Karpas-422 (cell line): ENCODE measurements at places on chromosomes 1 and 21. TPM values are rescaled to one million over a fixed set of nuclear protein-coding genes. Genes with fewer than 3 reads are reported as not detected.

- no peaks in the 10 kb centered on the region for H3K4me1 ChIP-seq
- no peaks in the 10 kb centered on the region for H3K36me3 ChIP-seq
- H3K27ac ChIP-seq: no peak overlapping the region
- no peak overlapping the region for H3K4me3 ChIP-seq
Measured at GRCh38 chr1:5639106-5639722, 353.0 kb downstream of the NPHP4 start.

- no peaks in the 10 kb centered on the region for H3K4me1 ChIP-seq
- DNase-seq: no peak
- no peak overlapping the region for H3K27ac ChIP-seq
- H3K4me3 ChIP-seq: no peak overlapping the region
- peaks cover 60% of the 10 kb centered on the region for H3K36me3 ChIP-seq
- H3K27me3 ChIP-seq: no peaks in the 10 kb centered on the region
Measured at GRCh38 chr1:198726455-198726854, 87.6 kb downstream of the PTPRC start.

- no peaks in the 10 kb centered on the region for H3K27me3 ChIP-seq
- peaks cover 23% of the 10 kb centered on the region for H3K4me1 ChIP-seq
- H3K36me3 ChIP-seq: no peaks in the 10 kb centered on the region
- peak; percentile 95 for DNase-seq
- no peak overlapping the region for H3K27ac ChIP-seq
Measured at GRCh38 chr1:203216274-203217138, 13.0 kb downstream of the CHIT1 start.

- H3K27ac ChIP-seq: no peak overlapping the region
- no peaks in the 10 kb centered on the region for H3K4me1 ChIP-seq
- no peaks in the 10 kb centered on the region for H3K36me3 ChIP-seq
- no peaks in the 10 kb centered on the region for H3K27me3 ChIP-seq
- no peak for DNase-seq
Measured at GRCh38 chr1:117289316-117289870, 77.9 kb upstream of the MAN1A2 start.

DNA sequence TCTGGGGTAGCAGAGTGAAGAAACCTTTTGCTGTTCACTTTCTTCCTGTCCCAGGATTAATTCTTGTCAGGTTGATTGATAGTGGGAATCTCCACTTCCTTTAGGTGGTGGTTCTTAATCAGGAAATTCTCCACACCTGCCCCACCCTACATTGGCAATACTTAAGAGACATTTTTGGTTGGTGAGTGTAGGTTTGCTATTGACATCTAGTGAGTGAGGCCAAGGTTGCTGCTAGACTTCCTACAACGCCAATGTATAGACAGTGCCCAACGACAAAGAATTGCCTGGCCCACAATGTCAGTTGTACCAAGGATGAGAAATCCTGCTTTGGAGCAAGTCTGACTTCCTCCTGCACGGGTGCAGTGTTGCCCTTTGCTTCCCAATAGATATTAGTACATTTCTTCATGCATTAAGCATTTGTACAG, 38.5 kb downstream of the MAP3K7CL start:
- no peaks in the 10 kb centered on the region; the same call in 1 of the 2 replicates for H3K36me3 ChIP-seq
- H3K27ac ChIP-seq: no peak overlapping the region
- no peak overlapping the region for H3K4me3 ChIP-seq

DNA sequence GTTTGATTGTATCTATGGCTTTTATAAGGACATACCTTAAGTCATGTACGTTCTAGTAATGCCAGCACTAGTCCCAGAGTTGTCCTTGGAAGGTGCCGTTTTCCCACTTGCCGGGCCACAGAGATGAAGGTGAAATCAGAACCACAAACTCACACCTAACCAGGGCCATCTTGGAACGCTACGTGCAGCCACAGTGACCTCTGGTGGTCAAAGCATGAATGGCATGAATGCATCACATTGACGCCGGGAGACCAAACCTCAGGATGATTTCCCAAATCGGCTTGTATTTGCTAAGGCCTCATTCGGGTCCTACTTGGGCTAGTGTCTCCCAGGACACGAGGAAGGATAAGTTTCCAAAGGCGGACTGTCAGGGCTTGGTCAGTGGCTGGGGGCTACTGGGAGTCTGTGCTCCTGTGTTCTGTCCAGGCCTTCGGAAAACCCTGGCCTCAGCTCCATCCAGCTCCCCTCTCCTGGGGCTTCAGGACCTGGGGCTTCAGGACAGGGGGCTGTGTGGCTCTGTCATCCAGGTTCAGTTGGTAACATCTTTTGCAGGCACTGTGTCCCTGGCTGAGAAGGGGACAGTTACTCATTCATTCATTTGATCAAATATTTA, 260.5 kb downstream of the PRDM2 start:
- no peak overlapping the region for H3K4me3 ChIP-seq
- peak; percentile 87 for DNase-seq
- no peaks in the 10 kb centered on the region for H3K4me1 ChIP-seq
- H3K36me3 ChIP-seq: no peaks in the 10 kb centered on the region

DNA sequence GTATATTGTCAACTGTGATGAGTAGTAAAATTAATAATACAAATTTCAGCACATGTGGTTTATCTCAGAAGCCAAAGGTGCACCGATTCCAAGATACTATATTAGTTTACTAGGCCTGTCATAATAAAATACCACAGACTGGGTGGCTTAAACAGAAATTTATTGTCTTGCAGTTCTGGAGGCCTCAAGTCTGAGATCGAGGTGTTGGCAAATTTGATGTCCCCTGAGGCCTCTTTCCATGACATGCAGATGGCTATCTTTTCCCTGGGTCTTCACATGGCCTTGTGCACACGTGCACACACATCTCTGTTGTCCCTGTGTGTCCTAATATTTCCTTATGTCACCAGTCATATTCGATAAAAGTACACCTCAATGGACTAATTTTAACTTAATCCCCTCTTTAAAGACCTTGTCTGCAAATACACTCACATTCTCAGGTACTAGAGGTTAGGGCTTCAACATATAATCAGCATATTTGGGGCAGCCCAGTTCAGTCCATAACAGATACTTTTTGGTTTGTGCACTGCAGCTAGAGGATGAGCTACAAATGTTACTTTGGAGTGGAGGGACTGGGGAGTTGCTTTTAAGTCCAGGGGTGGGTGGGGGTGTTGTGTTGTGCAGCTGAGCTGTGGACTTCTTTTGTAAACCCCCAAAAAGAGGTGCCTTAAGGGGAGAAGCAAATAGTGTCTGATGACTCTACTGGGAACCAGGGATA, 21.4 kb downstream of the TSNAX start:
- peaks cover 30% of the 10 kb centered on the region for H3K36me3 ChIP-seq
- H3K27me3 ChIP-seq: no peaks in the 10 kb centered on the region
- no peak for DNase-seq
- no peak overlapping the region for H3K27ac ChIP-seq
- H3K4me1 ChIP-seq: peaks cover 21% of the 10 kb centered on the region
- no peak overlapping the region for H3K4me3 ChIP-seq

DNA sequence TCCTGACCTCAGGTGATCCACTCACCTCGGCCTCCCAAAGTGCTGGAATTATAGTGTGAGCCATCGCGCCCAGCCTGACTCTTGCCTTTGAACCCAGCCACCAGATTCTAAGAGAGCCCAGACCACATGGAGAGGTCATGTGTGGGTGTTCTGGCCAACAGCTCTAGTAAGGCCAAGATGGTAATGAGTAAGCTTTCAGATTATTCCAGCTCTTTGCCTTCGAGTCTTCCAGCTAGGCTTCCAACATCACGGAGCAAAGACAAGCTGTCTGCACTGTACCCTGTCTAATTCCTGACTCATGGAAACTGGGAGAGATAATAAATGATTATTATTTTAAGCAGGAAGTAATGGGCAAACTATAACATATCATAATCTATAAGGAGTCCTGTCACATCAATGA, 14.8 kb upstream of the ZFP69B start:
- no peaks in the 10 kb centered on the region for H3K36me3 ChIP-seq
- no peaks in the 10 kb centered on the region for H3K27me3 ChIP-seq
- DNase-seq: no peak
- H3K27ac ChIP-seq: no peak overlapping the region
- no peaks in the 10 kb centered on the region for H3K4me1 ChIP-seq

- peak overlapping the region; percentile 52; the same call in 1 of the 2 replicates for H3K4me3 ChIP-seq
- peak; percentile 79 for DNase-seq
- no peaks in the 10 kb centered on the region for H3K27me3 ChIP-seq
Measured at GRCh38 chr1:52368383-52369172, 2.6 kb upstream of the CC2D1B start.

DNA sequence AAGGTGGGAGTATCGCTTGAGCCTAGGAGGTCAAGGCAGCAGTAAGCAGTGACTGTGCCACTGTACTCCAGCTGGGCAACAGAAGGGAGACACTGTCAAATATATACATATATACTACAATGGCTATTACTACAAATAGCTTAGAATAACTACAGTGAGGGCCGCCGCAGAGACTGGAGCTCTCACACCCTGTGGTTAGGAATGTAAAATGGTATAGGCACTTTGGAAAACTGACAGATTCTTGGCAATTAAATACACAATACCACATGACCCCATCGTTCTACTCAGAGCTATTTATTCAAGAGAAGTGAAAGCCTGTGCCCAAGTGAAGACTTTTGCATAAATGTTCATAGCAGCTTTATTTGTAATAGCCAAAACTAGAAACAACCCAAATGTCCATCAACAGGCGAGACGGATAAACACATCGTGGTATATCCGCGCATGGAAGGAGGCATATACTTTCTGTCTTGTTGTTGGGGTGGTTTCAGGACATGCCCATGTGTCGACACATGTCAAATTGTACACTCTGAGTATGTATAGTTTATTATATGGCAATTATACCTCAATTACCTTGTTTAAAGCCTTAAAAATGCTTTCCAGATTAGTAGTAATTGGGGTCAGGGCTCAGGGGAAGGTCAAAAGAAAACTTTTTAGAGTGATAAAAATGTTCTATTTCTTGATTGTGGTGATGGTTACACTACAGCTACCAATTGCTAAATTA, 123.4 kb downstream of the RIPK4 start:
- no peak overlapping the region for H3K4me3 ChIP-seq
- H3K27me3 ChIP-seq: no peaks in the 10 kb centered on the region
- DNase-seq: no peak

DNA sequence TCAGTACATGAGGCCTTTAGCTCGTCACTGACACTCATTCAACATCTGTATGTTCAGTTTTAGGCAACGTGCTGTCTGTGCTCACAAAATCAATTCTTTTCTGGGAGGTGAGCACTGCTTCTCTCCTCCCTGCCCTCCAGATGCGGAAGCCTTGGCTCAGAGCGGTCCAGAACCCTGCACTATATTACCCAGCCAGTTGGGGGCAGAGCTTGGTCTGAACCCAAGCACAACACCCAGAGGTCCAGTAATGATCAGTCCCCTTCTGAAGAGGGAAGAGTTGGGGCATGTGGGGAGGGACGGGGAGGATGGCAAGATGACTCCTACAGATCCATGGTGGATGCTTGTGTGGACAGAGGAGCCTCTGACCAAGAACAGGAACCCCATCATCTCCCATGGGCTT, 5.6 kb upstream of the DSCAM start:
- H3K4me1 ChIP-seq: no peaks in the 10 kb centered on the region
- no peaks in the 10 kb centered on the region for H3K36me3 ChIP-seq
- no peak for DNase-seq
- H3K4me3 ChIP-seq: no peak overlapping the region

ANKRD65 gene
- total RNA-seq: not detected in 2 replicates

ZNF593OS gene
- 0.18 TPM in 1 of 2 replicates, not detected in the other for total RNA-seq
